Brain (organoid and tissue), 16 donors: ENCODE measurements at places on chromosomes 2 and 18.

GRCh38 chr2:31467426-31467825, 52.9 kb upstream of the XDH start:
- DNase-seq, result no peak

DNA sequence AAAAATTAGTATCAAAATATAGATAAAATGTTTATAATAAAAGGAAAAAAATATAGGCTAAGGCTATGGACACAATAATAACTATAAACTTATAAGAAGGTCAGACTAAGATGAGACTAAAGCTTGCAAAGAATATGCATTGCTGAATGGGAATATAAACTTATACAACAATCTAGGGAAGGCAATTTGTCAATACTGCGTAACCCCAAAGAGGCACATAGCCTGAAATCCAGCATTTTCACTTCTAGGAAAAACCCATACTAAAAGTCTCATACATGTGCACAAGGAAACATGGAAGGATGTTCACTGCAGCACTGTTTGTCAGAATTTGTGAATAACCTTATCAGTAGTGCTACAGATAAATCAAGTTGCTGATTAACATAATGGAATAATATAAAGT, 45.5 kb downstream of the FANCL start:
- no peak for DNase-seq

DNA sequence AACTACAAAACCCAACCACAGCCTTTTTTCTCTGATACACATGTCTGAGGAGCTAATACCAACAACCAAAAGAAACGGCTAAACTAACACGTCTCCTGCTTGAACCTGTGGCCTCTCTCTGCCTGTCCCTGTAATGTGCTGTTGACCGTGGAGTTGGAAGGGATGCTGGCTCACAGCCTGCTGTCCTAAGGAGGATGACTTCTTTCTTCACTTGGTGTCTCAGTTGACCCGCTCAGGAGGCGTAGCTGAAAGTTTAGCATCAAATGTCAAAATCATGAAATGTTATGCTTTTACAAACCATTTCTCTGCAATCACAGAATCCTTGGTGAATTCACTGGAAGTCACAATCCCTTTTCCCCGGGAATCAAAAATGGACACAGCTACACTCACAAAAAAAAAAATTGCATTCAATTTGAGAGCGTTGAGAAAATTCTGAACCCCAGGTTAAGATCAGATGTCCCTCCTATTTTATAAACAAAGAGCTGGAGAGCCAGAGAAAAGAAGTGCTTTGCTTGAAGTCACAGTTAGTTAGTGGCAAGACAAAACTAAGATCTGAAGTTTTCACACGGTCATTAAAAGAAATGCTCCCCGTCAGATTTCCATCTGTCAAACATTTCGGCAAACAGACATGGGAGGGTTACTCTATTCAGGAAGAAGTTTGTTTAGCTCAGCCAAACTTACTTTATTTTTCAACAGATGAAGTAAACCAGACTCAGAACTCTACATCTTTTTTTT, 74.3 kb downstream of the IRS1 start:
- no peak for DNase-seq

DNA sequence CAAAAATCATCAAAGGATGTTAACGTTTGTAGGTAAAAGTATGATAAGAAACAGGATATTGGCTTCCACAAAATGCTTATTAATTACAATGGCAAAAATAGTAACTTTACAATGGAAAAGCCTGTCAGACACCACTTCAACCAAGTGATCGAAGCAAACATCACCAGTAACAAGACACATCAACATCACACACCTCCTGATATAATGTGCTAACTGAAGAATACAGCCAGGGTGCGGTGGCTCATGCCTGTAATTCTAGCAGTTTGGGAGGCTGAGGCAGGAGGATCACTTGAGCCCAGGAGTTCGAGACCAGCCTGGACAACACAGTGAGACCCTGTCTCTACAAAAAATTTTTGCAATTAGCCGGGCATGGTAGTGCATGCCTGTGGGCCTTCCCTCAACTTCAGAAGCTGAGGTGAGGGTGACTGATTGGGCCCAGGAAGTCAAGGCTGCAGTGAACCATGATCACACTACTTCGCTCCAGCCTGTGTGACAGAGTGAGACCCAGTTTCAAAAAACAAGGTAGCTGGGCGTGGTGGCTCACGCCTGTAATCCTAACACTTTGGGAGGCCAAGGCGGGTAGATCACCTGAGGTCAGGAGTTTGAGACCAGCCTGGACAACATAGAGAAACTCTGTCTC, 15.0 kb downstream of the MGAT4A start:
- no peak for DNase-seq

- DNase-seq, result no peak
Observed at GRCh38 chr2:58669998-58670397, 428.9 kb upstream of the FANCL start.

DNA sequence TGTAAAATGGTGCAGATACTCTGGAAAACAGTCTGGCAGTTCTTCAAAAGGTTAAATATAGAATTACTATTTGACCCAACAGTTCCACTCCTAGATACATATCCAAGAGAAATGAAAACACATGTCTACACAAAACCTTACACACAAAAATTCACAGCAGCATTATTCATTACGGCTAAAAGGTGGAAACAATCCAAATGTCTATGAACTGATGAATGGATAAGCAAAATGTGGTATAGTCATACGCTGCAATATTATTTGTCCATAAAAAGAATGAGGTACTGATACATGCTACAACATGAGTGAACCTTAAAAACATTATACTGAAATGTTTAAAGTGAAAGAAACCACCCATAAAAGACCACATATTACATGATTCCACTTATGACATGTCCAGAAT, 4.0 kb downstream of the CYP27C1 start:
- DNase-seq, result no peak

GRCh38 chr2:124805060-124805459, 780.0 kb downstream of the CNTNAP5 start:
- no peak for DNase-seq

GRCh38 chr2:118097657-118098056, 9.4 kb downstream of the INSIG2 start:
- no peak for DNase-seq

DNA sequence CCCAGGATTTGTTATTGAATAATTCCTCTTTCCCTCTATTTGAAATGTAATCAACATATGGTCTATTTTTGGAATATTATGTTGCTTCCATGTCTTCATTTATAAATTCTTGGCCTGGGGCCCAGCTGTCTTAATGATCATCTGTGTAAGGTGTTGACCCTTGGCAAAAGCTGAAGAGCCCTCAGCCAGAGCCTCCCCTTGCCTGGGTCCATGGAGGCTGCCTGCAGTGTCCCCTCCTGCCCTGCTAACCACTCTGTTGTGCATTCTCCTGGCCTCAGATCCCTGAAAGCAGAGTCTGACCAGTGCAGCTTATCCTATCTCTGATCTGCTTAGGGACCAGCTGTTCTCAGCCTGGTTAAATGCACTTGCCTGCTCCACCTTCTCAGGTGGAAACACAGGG, 226.1 kb upstream of the APCDD1 start:
- peak; percentile 43 for DNase-seq

DNA sequence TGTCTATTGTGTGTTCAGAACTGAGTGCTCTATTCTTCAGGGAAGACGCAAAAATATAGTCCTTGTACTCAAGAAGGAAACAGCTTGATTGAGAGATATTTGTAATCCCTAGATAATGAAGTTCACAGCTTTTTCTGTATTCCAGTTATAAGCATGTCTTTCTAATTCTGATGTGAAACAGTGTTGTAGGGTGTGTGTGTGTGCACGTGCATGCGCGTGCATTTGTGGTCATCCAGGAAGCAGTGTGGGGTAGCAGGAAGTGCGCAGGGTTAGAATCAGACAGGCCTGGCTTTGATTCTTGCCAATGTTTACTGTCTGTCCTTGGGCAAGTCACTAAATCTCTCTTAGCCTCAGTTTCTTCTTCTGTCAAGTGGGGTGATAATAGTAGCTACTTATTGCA, 87.9 kb downstream of the NPAS2 start:
- no peak for DNase-seq

GRCh38 chr2:149418065-149418464, 87.7 kb downstream of the LYPD6 start:
- no peak for DNase-seq

- no peak for DNase-seq
Observed at GRCh38 chr2:141331127-141331526, 799.7 kb downstream of the LRP1B start.

DNA sequence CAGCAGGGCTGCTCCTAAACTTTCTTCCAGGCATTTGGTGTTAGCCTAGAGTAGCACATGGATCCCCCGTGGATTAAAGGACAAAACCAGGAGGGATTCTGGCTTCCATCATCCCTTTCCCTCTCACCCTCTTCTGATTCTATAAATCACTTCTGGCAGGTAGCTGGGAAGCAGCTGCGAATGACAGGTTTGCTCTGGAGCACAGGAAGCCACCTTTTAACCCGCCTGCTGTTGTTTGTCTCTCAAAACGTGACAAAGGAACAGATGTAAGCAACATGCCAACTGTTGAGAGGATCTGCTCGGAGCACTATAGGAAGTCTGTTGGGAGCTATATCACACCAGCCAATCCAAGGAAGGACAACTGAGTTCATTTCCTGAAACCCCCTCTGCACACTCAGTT, 101.9 kb downstream of the ACTR2 start:
- DNase-seq, result no peak

GRCh38 chr2:49860170-49860569, 705.9 kb upstream of the FSHR start:
- no peak for DNase-seq

DNA sequence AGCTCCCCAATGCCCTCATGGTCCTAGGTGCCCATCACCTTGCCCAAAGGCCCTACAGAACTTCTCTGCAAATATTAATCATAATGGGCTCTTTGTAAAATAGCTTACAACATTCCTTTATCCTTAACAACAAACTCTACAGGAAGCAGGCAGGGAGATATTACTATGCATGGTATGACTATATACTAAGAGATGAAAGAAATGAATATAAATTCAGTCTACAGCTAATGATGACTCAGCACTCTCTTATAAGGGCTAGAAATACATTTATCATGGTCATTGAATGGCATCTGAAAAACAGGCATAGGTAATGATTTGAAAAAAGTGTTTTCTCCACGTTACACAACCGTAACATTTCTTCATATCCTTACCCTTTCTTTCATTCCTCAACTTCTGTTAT, 254.8 kb upstream of the DSEL start:
- DNase-seq, result no peak

DNA sequence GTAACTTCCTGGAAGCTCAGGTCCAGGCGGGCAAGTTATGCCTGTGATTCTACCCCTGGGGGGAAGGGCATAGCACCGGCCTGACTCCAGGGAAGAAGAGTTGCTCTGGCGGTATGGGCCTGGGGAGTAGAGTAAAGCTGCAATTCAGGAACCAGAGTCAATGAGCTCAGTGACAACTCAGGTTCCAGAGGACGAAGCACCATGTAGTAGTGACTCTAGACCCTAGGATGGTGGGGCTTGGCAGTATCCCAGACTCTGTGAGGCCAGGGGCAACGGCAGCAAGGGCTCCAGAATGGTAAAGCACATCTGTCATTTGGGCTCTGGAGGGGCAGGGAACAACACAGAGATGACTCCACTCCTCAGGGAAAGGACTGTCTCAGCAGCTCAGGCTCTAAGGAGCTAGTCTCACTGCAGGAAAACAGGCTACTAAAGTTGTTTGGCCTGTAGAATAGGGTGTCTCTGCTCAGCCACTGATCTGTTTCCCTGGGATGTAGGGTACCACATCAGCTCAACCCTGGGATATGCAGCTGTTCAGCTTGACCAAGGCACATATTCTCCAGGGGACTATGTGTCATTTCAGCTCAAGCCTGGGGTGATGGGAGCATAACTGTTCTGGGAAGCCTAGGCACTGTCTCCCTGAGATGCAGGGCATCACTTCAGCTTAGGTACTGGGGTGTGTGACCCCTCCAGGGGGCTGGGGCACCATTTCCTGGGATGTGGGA, 36.2 kb upstream of the RHOB start:
- DNase-seq, result no peak
